ENCODE measurements at places on chromosomes 16 and 17.

DNA sequence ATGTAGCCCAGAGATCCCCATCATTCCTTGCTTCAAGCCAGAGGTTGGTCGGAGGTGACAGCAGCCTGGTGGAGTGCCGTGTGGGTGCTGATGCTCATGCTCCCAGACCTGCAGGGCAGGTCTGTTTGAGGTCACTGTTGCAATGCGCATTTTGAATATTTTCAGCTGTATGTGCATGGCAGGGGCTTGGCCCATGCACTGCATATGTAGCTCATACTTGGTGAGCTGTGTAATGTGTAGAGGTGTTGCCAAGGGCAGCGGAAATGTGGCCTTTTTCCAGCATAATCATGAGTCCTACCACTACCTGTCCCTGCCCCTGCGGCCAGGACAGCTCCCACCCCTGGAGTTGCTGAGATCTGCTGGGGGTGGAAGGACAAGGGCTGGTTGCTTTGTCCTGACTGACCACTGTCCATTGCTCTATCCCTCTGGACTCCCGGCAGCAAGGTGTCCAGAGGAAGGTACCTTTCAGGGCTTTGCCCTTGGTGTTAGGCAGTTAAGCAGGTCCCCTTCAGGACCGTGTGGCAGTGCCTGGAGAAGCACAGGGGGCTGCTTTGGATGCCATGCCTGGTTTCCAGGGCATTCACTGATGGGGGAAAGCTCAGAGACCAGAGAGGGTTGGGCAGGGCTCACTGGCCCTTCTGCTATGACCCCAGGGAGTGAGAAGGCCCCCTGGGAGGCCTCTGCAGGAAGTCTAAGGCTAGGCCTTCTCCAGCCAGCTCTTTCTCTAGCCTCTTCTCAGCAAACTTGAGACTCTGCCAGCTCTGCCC is 215.2 kb downstream of the NTN1 start:
- DNase-seq = no peak

DNA sequence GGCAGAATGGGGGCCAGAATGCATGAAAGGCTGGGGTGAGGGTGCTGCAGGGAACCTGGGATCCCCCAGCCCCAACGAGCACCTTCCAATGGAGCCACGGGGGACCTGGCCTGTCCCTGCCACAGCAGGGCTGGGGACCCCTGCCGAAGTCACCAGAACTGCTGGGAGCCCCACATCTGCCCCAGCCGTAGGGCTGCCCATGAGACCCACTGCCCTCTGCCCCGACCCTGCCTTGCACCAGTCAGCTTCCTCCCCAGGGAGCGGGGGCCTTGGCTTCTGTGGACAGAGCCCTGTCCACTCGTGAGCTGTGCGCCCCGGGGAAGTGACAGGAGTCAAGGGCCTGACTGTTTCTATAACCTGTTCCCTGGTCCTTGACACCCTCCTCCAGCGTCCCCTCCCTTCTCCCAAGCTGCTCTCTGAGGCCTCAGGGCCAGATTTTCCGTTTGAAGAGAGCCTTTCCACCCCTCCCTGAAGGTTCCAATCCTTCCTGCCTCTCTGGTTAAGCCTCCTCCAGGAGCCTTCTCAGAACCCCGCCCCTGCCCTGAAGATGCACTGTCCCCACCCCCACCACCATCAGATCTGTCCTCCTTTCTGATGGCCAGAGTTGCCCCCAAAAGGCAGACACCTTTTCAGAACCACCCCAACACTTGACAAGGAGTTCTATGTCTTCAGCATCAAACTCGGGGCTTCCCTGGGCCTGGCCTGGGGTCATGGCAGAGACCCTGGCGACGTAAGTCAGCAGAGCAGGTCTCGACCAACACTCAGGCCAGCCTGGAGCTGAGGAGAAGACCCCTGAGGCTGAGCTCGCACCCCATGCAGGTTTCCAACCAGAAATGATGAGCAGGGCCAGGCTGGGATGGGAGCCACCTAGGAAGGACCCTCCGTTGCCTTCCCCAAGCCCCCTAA is 10.7 kb upstream of the PRR29 start:
- no peak for DNase-seq

DNA sequence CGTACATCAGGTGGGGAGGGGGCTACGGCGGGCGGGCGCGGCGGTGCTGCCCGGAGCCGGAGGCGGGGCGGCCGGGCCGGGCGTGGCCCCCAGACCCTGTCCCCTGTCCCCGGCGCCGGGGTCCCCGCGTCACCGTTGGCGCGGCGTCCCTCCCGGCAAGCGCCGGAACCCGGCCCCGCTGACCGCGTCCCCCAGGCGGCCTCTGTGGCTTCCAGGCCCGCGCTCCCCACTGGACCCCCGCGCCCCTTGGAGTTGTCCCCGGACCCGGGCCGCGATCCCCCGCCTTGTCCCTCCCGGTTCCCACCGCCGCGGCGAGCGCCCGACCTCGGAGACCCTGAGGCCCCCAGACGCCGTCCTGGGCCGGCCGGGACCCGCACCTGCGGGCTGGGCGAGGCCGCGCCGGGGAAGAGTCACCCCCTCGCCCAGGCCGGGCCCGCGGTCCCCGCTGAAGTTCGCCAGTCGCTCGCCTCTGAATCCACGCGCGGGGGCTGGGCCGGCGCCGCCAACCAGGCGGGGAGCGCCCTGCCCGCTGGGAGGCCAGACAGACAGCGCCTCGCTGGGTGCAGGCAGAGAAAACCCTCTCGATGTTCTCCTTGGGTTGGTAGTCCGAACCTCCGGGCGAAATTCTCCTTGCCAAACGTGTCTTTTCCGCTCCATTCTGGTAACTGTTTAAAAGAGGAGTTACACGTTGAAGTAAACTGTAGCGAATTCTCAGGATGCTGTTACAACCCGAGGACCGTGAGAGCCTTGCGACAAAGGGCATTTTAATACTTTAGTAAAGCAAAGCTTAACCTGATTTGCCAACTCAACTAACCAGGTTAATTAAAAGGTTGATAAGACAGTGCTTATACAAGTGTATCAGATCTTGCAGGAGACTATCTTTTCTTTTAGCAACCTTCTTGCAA is 761 bp downstream of the GAN start:
- DNase-seq = peak; percentile 67

- DNase-seq = no peak
Measured at GRCh38 chr16:81564421-81564911, 119.9 kb downstream of the CMIP start.

- DNase-seq = no peak
Measured at GRCh38 chr17:4785311-4786105, 656 bp downstream of the VMO1 start.

DNA sequence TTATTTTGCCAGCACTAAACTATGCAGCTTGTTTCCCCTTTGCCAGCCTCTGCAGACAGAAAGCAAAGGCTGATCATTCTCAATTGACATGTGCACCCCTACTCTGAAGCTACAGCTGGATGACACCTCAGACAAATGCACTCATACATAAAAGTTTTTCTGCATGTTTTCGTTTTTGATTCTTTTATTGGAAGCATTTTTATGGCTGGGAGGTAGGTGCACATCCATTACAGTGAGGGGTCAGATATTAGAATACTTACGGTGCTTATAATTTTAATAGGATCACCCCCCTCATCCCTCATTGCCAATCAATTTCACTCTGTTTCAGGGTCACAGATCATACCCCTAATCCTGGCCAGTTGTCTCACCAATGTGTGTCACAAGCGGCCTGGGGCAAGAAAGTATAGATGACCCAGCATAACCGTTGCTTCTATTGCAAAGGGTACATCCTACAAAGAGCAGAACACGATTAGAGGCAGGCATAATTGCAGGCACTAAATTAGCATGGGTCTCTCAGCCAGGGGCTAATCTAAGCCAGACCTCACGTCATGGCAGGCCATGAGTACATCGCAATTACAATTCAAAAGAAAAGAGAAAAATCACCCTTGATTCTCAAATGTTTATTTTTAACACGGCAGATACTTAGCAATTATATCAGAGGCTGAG is 89.5 kb upstream of the SOX9 start:
- DNase-seq = no peak

- DNase-seq = no peak
Measured at GRCh38 chr17:13538841-13539411, 62.8 kb downstream of the HS3ST3A1 start.

- DNase-seq = no peak
Measured at GRCh38 chr17:20145567-20145966, 136.4 kb downstream of the SPECC1 start.

GRCh38 chr17:20948984-20949777 is 93.6 kb downstream of the USP22 start:
- no peak for DNase-seq

DNA sequence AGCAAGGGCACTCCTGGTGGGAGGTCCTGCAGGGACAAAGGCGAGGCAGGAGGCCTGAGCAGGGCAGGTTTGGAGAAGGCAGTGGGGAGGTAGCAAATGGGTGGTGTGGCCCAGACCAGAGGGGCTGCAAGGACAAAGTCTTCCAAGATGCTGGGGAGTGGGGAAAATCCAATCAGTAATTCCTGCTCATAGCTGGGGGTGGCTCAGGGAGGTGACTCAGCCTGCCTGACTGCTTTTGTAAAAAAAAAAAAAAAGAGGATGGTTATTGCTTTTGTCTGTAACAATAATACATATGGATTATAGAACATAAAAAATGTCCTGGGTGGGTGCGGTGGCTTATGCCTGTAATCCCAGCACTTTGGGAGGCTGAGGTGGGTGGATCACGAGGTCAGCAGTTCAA is 5.2 kb downstream of the IL34 start:
- DNase-seq = no peak

DNA sequence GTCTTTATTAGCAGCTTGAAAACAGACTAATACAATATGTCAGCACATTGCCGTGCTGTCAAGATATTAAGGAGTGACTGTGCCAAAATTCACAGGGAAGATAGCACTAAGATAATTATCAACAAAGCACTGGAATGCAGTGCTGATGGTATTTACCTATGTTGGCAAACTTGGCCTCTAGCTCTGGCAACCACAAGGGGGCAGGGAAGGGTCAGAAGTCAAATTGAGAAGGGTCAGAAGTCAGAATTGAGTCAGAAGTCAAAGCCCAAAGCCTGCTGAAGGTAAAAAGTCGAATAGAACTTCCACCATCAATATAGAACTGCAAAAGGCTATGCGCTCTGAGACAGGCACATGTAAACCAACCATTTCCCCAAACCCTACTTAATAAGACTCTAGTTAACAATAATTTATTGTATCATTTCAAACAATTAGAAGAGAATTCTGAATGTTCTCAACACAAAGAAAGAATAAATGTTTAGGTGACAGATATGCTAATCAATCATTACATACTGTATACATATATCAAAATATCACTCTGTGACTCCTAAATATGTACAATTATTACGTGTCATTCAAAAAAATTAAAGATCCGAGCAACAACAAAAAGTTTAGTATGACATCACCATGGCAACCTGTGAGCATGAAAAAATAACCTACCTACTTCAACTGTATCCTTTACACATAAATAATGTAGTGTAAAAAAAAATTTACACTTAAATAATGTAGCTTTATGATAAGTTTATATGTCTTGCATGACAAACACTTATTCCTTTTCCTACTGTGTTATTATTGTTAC is 916.1 kb downstream of the KCNJ2 start:
- no peak for DNase-seq

DNA sequence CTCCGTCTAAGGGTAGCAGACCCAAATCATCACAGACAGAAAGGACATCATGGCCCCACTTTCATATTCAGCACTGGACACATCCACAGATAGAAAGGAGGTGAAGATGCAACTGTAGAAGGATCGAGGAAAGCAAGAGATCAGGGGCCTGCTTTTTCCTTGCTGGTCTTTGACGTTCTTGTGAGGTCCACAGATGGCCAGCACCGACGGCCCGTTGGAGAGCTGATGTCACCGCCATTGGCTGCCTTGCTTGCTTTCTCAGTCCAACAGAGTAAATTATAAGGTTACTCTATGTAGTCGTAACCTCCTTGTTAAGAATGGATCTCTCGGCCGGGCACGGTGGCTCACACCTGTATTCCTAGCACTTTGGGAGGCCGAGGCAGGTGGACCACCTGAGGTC is 5.1 kb upstream of the RBFOX3 start:
- DNase-seq = peak; percentile 41

DNA sequence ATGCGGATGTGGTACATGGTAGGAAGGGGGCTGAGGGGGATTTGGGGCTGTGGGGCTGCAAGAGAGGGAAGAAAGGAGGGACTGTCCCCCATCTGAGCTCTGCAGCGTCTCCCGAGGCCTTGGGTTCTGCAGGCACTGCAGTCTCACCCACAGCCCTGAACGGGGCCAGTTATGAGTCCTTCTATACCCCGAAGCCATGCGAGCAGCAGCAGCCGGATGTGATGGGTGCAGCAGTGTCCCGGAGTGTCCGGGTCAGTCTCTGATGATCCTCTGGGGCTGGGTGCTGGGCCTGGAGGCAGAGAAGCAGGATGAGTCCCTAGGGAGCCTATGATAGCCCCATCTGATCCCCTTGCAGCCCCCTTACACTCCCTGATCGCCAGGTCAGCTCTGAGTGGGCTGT is 41.5 kb downstream of the CPNE2 start:
- no peak for DNase-seq

DNA sequence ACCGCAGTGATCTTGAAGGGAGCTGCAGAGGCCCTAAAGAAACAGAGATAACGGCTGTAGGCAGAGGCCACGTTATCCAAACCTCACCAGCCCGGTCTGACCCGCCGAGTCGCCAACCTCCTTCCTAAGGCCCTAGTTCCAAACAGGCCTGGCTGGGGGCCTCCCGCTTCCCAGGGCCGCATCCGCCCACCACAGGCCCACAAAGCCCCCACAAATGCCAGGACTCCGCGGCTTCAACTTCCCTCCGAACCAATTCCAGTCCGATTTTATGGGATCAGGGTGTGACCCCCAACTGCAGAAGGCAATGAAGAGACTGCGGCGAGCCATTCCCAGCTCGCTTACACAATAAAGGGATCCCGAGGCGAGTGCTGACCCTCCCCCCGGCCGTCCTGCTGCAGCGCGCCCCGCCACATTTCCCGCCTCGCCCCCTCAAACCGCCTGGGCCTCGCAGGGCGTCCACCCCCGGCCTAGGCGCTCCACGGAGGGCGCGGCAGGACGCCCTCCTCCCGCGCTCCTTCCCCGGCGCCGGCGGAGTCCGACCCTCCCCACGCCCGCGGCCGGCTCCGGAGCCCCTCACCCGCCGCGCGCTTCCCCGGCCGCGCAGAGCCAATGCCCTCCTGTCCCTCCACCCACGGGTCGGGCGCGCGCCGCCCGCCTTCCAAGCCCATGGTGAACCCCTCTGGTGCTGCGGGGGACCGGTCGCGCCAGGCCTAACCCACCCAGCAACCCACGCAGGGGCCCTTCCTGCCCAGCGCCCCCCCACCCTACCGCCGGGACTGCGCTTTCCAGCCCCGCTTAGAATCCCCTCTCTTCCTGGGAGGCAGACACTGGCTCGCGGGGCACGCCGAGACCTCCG is 926 bp downstream of the MYH10 start:
- peak; percentile 79 for DNase-seq

- DNase-seq = no peak
Measured at GRCh38 chr17:39104046-39104445, 47.4 kb downstream of the PLXDC1 start.

Data from left forelimb (tissue), 1 donor.